AG20443 (cell line): ENCODE measurements at places on chromosomes 1 and 21.

DNA sequence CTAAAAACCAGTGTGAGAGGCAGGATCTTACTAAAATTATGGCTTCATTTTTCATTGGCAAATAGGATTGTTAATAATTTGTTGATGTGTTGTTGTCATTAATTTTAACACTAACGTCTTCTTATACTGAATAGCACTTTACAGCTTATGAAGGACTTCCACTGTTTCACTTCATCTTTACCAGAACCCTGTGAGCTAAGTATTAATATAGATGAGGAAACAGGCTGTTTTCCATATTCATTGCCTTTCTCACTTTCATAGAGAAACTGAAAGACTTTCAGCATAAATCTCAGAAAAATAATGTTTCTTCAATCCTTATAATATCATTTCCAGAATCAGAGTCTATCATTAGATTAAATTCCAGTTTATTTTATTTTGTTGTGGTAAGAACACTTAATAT, 8.5 kb downstream of the MAP10 start:
- DNase-seq, result no peak

DNA sequence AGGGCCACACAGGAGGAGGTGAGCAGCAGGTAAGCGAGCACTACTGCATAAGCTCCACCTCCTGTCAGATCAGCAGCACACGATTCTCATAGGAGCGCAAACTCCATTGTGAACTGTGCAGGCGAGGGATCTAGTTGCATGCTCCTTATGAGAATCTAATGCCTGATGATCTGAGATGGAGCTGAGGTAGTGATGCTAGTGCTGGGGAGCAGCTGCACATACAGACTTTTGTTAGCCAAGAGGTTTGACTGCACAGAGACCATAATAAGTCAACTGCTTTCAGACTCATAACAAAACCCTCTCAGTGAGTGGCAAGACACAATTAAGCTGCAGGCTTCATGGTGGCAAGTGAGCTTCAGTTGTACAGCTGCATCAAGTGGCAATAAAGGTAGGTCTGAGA, 83.4 kb downstream of the PSMG1 start:
- DNase-seq, result no peak

DNA sequence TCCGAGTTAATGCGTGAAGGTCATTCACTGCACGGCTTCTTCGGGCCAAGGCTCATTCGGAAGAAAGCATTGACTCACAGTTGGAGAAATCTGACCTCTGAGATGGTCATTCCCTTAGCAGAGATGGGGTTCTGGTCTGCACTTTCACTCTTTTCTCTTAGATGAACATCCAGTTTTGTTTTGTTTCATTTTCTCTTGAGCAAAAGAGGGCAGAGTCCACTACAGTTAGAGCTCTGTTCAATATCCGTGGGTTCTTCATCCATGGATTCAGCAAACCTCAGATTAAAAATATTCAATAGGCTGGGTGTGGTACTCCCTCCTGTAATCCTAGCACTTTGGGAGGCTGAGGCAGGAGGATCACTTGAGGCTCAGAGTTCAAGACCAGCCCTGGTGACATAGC, 57.4 kb upstream of the SIPA1L2 start:
- no peak for DNase-seq

DNA sequence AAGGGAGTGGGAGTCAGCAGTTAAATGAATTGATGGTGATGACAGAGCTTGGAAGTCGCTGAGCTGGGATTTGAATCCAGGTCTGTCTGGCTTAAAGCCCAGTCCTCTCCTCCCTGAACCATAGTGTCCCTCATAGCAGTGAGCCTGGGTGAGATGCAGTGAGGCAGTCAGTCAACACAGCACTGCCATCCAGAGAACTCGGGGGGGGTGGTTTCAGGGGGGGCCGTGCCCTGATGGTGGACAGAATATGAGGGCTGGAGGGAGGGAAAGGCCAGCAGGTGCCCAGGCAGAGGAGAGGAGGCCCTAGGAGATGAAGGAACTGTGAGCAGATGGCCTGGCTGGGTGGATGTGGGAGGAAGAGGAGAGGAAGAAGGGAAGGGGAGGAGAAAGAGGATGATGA, 405.6 kb downstream of the PTPRU start:
- DNase-seq, result no peak

DNA sequence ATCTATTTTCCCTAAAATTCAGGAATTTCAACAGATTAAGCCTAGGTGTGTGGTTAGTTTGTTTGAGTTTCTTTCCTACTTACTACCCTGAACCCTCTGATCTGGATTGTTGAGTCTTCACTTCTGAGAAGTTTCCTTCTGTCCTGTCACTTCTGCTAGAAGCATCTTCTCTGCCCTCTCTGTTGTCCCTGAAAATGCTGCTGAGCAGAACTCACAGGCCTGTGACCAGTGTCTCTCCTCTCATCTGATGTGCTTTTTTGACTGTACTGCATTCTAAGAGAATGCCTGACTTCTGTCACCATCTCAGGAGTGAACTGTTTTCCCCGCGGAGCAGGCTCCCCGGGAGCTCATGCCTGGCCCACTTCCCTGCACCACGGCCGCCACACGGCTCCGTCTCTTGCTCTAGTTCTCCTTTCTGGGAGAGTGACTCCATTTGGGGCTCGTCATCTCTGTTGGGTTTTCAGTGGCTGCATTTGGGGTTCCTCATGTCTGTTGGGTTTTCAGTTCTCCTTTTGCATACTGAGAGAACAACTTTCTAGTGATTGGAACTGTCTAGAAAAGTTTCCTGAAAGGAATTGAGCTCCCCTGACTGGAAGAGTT, 77.9 kb downstream of the POFUT2 start:
- DNase-seq, result no peak

- no peak for DNase-seq
Observed at GRCh38 chr1:55723001-55723400, 507.8 kb upstream of the USP24 start.

- DNase-seq, result no peak
Observed at GRCh38 chr21:42619166-42619565, 34.3 kb upstream of the PDE9A start.

GRCh38 chr1:37123276-37124115, 89.2 kb upstream of the GRIK3 start:
- DNase-seq, result no peak

GRCh38 chr1:118841521-118841920, 146.6 kb downstream of the TBX15 start:
- DNase-seq, result no peak

DNA sequence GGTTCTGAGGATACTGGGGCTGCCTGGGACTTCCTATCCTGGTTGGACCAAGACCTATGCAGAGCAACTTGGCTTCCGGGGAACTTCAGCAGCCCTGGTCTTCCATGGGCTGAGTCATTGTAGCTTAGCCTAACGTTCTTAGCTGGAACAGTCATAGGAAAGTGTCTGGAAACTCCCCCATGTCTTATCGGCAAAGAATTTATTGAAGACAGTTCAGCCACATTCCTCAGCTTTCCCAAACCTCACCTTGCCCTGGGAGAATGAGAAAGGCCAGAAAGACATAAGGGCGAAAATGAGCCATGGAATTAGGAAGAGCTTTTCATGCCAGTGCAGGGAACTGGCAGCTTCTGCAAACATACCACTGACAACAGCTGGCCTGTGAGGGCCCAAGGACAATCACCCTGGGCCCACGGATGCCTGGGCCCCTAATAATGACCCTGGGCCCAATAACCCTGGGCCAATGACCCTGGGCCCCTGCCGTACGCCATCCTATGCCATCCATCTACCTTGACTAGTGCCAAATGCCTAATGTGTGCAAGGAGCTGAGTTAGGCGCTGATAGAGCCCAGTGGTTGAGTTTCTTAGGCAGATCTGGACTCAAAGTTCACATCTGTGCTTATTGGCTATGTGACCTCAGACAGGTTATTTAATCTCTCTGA, 114.4 kb upstream of the GADD45A start:
- DNase-seq, result peak; percentile 86

DNA sequence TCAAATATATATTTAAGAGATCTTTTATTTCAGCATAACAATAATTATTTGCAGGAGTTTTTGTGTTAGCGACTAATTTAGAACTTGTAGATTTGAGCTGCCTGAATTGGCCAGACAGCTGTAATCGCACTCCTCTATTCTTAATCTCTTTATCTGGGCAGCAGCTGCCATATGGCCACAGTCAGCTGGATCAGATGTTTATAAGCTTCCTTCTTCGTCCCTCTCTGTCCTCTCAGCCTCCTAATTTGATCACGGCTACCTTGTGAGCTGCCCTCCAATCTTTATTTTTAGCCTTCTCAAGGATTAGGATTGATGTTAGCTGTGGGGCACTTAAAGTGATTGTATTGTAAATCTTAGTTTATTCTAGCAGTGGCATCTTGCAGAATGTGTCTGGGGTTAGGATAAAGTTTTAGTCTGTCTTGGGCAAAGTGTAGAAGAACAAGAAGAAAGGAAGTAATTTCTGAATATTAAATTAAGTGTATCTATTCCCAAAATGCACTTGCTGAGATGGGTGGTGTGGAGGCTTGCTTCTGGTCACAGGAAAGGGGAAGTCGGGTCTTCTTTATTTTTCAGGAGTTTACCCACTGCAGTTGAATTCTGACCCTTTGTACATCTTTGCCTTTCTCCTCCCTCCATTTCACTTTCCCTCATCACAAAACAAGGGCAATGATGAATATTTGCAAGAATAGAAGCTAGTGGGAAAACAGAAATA, 1.1 kb downstream of the ZBTB18 start:
- DNase-seq, result no peak

GRCh38 chr1:16175610-16176553, 20.0 kb upstream of the EPHA2 start:
- DNase-seq, result peak; percentile 92

- DNase-seq, result peak; percentile 28
Observed at GRCh38 chr1:58773406-58773840, 10.4 kb downstream of the JUN start.

GRCh38 chr1:221891708-221892107, 149.8 kb upstream of the DUSP10 start:
- DNase-seq, result peak; percentile 31

DNA sequence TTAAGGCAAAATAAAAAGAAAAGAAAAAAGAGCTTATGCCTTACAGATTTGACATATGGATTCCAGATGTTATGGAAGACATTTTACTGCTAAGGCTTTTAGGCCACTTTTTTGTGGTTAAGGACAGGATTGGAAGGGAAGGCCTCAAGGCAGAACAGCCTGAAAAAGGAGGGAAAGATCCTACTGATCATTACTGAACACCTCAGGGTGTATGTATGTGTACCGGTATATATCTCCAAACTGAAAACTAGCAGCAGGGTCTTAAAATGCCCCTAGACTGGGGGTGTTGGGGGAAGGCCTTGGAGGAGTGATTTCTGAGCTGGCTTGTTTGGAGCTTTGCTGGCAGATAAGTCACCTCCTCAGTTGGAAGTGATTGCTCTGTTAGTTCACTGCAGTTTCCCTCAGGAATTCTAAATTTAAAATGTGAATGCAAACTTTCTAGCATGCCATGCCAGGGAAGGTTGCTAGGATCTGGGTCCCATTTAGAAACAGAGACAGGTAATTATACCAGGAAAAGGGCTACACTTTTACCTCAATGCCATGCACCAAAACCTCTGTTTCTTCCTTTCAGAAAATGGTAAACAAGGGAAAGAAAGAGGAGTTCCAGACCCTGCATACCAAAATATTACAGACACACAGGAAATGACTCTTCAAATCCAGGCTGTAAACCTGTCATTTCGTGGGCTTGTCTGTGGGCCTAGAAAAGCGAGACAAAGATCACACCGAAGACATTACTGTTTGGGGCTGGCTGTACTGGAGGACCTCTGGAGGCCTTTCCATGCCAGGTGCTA, 15.0 kb downstream of the C1orf52 start:
- DNase-seq, result peak; percentile 51

DNA sequence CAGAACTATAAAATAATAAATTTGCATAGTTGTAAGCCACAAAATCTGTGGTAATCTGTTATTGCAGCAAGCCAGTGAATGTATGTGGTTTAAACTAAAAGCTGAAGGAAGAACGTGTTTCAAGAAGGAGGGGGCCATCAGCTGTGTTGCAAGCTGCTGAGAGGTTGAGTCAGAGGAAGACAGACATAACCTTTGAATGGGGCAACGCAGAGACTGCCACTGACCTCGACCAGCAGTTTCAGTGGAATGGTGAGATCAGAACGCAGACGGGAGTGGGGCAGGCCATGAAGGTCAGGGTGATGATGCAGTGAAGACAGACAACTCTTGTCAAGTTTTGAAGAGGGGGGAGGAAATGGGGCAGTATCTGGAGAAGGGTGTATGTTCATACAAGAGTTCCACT, 23.2 kb upstream of the QSOX1 start:
- DNase-seq, result peak; percentile 88

GRCh38 chr1:219784660-219785381, 143.5 kb downstream of the SLC30A10 start:
- no peak for DNase-seq

DNA sequence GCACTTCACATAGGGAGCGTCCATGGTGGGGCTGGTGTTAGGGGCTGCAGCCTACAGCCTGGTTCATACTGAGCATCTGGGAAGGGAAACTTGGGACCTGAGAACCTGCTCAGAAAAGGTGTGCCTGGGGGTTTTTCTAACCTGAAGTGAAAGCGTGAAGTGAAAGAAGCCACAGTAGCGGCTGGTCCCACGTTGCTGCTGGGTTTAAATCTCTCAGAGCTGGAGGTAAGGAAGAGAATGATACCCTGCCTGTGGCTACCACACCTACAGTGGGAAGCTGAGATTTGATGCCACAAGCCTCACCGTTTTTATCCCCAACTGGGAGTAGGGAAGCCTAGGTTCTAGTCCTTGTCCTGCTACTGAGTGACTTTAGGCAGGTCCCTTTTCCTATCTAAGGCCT, 21.0 kb upstream of the FUCA1 start:
- no peak for DNase-seq

- DNase-seq, result no peak
Observed at GRCh38 chr21:45540601-45540970, 1.7 kb downstream of the SLC19A1 start.

- DNase-seq, result no peak
Observed at GRCh38 chr1:110877364-110877763, 4.4 kb downstream of the CD53 start.

DNA sequence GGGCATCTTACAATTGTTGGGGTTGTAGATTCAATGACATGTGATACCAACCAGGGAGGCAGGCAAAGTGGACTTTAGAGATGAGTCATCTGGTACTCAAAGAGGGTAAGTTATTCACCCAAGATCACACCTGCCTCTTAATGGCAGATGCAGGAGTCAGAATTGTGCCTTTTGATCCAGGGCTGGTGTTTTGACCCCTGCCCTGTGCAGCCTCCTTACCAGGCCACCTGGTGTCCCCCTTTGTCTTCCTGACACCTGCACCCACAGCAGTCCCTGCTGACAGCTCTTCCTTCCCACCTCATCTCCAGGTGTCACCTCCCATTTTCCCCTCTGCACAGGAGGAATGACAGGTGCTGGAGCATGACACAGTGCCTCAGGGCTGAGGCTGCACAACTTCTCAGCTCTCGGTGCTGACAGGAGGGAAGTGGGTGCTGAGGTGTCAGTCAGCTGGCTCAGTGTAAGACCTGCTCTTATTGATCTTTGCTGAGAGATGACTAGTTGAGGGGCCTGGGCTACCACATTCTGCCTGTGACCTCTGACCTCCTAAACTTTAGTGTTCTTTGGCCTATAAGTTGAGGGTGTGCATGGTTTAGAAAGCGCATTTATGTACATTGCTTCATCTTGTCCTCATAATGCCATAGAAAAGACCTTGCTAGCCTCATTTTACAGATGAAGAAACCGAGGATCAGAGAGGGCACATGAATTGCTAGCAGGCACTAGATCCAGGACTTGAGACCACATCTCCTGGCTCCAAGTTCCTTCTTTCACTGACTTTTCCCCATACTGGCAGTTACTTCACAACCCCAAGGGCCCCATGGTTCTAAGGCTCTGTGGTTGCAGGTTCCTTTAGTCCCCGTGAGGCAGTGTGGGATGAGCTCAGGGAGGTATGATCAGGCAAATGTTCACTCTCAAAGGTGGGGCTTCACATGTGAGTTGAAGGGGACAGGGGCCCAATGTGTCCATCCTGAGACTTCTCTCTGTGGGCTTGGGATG, 31.3 kb downstream of the CACNA1E start:
- DNase-seq, result no peak

GRCh38 chr1:229664133-229664689, 38.2 kb downstream of the URB2 start:
- no peak for DNase-seq
